C1 segment of cervical spinal cord (tissue), 14 donors: ENCODE measurements at places on chromosomes 5 and 9.
A peak's percentile ranks its signal among the peaks of the same experiment; 100 is the strongest.

DNA sequence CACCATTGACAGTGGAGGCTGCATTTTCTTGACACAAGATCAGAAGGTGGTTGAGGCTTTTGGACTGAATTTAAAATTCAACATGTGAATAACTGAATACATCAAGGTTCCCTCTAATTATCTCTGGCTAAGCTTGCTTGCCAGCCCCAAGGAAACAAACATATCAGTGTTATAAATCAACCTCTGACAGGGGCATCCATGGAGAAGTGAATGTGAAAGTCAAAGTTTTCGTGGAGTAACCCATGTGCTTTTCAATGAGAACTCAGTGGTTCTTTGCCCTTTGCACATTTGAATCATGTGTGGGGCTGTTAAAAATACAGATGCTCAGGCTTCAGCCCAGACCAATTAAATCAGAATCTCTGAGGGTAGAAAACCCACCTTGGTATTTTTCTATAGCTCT, 128.9 kb downstream of the LRRC70 start:
- DNase-seq, result no peak

DNA sequence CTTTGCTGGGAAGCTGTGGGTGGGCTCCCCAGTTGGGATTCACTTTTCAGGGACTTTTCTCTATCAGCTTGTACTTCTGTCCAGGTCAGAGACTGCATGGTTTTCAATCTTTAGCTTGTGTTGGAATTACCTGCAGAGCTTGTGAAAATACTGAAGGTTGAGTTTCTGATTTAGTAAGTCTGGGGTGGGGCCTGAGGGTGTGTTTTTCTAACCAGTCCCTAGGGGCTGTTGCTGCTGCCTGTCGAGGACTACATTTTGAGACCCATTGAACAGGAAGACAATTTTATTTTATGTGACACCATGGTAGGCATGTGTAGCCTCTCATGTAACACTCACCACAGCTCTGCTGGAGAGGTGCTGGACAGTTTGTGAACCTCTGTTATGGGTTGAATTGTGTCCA, 14.7 kb upstream of the MLANA start:
- DNase-seq, result no peak

- no peak for DNase-seq
Measured at GRCh38 chr5:1190837-1191239, 10.6 kb upstream of the SLC6A19 start.

GRCh38 chr5:127098241-127098640, 24.9 kb upstream of the C5orf63 start:
- DNase-seq, result no peak

GRCh38 chr5:150045549-150045948, 40.8 kb downstream of the CSF1R start:
- no peak for DNase-seq

DNA sequence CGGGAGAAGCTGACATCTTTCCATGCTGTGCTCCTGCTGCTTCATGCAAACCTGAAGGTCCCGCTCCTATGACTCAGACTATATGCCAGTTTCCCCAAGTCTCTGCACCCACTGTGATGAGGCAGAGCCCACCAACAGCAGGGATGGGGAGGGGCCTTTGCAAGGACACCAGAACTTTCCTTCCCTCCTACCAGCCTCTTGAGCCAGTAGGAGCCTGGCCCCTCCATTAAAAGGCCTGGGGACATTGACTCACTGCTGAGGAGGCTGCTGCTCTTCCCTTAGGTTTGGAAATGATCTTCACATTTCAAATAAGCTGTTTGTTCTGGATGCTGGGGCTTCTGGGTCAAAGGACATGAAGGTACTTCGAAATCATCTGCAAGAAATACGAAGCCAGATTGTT, 26.1 kb upstream of the CTSL start:
- DNase-seq, result no peak

GRCh38 chr9:27600256-27600655, 27.0 kb upstream of the C9orf72 start:
- no peak for DNase-seq

GRCh38 chr9:120876842-120877240, at the start of gene PHF19:
PHF19 (minus strand) TSS chr9:120877188; CDS start chr9:120874741, 2,447 bp downstream.
- peak; percentile 44 for DNase-seq

DNA sequence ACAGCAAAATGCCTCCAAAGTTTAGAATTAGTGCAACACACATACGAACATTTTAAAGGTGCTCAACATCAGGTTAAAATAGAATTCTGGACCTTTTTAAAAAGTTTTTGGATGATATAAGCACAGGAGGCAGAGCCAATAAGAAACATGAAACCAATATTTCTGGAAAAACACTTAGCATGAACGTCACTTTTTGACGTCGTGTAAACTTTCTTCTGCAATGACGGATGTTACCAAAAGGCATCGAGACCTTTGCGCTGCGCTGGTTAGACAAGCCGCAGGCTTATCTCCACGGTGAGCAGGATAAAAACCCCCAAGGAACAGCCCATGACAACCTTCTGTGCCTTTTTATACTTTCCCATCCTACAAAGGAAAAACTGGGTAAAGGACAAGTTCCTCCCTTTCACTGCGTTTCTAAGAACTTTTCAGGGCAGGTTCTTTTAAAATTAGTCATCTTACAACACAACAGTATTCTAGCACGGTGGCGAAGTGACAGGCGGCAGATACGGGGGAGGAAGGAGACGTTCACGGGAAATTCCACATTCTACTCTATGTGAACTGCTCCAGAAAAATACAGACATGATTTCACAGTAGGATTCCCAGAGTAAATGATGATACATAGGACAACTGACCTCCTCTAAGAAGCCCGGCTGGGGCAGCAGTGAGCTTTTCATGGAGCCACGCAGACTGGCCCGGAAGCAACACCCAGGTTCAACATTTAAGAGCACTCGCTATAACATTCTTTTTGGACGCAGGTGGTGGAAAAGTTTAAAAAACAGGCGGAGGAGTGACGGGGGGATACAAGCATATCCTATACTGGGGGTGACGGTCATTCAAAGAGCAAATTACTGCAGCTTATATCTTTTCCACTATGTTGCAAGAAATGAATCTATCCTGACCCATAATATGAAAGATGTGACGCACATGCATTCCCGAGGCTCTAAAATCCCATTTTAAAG, 52.4 kb downstream of the USP20 start:
- no peak for DNase-seq

GRCh38 chr5:149239917-149240316, 31.7 kb upstream of the AFAP1L1 start:
- DNase-seq, result no peak

GRCh38 chr9:132443951-132444607, 34.1 kb downstream of the CFAP77 start:
- no peak for DNase-seq

DNA sequence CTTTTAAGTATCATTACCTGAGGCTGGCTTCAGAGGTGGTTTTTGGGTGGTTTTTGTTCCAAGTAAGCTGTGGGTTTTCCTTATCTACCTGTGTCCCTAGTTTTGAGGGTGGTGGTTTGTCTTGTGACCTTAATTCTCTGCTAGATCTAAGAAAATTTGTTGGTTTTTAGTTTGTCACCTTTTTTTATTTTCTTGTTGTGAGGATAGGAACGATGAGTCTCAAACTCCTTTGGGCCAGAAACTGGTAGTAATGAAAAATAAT, 73.3 kb downstream of the KCNN2 start:
- DNase-seq, result no peak

- no peak for DNase-seq
Measured at GRCh38 chr5:82422001-82422740, 144.0 kb upstream of the RPS23 start.

DNA sequence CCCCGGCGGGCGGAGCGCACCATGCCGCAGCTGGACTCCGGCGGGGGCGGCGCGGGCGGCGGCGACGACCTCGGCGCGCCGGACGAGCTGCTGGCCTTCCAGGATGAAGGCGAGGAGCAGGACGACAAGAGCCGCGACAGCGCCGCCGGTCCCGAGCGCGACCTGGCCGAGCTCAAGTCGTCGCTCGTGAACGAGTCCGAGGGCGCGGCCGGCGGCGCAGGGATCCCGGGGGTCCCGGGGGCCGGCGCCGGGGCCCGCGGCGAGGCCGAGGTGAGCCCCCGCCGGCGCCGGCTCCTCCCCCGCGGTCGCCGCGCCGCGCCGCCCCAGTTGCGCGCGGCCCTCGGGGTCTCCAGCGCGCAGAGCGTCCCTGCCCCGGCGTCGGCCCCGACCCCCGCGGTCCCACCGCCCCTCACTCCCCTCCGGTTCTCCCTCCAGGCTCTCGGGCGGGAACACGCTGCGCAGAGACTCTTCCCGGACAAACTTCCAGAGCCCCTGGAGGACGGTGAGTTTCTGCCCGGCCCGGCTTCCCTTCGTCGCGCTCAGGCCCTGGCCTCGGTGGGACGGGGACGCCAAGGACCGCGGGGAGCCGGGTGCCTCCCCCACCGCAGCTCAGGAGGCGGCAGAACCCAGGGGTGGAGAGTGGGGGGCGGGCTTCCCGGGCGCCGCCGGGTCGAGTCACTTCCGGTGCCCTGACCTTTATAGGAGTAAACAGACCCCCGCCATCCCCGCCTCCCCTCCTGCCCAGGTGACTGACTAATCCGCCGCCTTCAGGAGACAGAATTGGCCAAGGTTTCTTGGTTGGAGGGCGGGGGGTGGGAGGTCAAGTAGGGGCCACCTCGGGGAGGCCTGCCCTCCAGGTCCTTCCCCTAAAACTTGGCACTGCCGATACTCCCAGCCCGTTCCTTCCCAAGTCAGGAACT, 665 bp downstream of the TCF7 start:
- DNase-seq, result no peak

DNA sequence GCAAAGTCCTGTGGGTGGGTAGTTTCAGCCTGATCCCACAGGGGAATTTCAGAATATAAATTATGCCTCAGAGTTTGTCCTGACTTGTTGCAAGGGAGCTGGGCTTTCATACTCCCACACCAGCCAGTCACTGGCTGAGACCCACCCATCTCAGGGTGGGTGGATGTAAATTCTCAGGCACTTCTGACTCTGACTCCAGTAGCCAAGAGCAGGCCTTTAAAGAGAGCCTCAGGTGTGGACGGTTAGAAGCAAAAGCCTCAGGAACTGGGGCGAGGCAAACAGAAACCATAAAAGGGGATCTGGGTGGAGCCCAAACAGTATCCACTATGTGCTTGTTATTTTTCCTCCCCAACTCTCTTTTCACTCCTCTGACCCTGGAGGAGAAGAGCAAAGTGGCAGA, 28.6 kb upstream of the FBXW11 start:
- no peak for DNase-seq

GRCh38 chr5:139806726-139807646, 11.4 kb downstream of the PSD2 start:
- DNase-seq, result peak; percentile 76

DNA sequence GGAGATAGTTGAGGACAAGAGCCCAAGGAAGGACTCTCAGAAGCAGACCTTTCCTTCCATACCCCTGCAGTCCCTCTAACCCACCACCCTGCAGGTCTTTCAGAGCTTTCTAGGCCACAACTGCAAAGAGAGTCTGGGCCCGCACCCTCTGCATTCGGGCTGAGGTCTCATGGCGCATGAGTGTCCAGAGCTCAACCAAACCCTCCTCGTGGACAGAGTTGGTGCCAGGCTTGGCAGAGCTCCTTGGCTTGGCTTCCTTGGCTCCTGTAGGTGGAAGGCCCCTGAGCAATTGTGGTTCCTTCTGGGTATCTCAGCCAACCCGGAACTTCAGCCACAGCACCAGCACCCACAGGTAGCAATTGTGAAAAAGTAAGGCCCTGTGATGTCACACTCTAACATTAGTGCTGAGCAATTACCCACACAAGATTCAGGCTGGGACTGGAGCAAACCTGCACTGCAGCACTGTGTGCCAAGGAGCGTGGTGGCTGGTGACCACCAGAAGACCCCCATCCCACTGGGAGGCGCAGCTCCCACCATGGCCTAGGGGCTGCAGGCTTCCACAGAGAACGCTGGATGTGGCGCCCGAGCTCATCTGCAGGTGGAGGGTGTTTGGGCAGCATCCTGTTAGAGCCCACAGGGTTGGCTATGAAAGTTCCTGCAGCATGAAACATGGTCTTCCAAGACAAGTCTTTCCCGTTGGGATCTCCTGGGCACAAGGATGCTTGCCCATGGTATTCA, 38.8 kb downstream of the FOXI1 start:
- no peak for DNase-seq

DNA sequence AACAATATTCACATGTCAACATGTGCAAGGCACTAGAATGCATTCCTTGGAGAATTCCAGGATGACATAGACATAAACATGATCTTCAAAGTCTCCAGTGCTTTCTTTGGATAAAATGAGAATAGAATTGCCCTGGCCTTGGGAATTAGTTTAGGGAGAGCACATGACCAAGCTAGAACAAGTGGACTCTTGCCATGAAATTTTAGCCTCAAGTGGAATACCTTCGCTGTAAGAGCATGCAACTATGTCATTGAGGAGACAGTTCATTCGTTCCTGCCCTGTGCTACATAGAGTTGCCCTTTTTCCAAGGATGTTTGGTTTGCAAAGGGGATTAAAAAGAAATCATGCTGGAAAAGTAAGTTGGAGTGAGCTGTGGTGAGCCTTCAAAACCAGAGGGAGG, 42.7 kb downstream of the ZFAND5 start:
- DNase-seq, result no peak

DNA sequence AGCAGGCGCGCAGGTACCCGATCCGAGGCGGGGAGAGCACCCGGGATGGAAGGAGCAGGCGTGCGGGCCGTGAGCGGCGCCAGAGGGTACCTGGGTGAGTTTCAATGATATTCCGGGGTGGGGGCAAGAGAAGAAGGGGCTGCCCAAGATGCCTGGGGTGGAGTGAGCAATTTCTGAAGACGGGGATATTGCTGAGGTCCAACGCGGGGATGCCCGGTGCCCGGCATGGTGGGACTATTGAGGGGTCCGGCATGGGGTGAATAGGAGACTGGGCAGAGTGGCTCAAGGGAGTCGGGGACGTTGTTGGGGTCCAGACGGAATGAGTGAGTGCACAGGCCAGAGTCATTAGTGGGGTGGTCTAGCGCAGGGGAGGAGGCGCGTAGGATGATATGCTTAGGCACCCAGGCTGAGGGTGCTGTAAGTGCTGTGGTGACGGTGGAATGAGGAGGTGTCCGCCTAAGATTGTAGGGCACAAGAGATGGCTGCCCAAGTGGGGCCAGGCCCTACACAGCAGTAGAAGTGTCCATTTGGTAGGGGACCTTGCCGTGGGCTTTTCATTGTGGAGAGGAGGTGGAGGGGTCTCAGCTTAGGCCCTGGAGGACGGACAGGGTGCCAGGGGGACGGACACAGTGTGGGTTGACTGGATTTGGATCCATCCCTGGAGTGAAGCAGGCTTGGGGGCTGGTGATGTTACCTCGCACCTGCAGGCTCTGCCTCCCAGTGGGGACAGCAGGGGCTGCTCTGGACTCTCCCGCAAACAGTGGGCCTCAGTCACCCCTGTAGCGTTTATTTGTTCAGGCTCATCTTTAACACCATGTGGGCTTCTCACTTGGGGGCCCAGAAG, 719 bp downstream of the MIGA2 start:
- no peak for DNase-seq

- no peak for DNase-seq
Measured at GRCh38 chr5:86974955-86975354, 292.7 kb upstream of the RASA1 start.

DNA sequence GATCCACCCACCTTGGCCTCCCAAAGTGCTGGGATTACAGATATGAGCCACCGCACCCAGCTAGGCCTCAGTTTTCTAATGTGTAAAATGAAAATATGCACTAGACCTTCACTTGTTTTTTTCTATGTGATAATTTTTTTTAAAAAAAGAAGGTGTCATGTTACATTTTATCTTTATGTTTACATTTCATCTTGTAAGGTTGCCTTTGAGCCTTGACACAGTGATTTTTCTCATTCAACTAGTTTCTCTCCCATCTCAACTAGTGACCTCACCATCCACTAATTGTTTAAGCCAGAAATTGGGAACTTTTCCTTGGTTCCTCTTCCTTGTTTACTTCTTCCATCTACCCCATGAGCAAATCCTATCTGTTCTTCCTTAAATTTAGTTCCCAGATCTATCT, 21.5 kb downstream of the TMC1 start:
- no peak for DNase-seq
